ENCODE measurements at places on chromosomes 2 and 18.
A peak's percentile ranks its signal among the peaks of the same experiment; 100 is the strongest.

- no peak for DNase-seq
Observed at GRCh38 chr18:55552526-55553189, 35.3 kb downstream of the TCF4 start.

GRCh38 chr18:12391487-12392165 lies 14.6 kb upstream of the AFG3L2 start:
- DNase-seq = peak; percentile 61

DNA sequence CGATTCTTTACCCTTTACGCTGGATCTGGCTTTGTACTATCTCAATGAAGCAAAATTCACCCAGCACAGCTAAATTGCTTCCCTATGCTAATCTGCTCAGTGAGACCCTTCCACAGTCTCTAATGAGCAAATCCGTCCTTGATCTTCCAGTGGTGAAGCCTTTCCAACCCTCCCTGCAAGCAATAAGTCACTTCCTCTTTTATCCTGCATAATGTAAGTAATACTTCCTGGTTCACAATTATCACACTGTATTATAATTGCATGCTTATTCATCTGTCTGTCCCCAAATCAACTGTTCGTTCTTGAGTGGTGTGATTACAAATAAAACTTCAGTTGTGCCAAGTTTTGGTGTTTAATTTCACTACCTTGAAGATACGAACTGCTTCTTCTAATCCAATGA lies 404.0 kb downstream of the ADCYAP1 start:
- DNase-seq = no peak

DNA sequence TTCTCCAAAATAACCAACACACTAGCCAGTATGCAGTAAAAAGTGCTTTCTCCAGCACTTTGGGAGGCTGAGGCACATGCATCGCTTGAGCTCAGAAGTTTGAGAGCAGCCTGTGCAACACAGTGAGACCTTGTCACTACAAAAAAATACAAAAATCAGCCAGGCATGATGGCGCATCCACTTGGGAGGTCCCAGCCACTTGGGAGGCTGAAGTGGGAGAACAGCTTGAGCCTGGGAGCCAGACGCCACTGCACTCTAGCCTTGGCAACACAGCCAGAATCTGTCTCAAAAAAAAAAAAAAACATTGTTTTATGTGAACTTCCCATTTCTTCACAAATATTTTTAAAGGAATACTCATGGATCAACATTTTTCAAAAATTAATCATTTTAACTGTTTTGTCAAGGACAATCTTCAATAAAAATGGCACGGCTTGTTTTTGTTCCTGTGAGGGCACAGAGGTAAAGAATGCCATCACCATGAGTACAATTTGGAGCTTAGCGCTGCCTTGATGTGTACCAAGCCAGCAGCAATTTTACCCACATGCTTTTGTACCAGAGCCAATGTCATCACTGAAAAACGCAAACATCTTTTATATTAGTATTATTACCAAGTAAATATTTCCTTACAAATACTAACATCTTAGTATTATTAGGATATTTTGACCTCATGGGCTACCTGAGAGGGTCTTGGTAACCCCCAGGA lies 26.7 kb downstream of the RAB1A start:
- no peak for DNase-seq

DNA sequence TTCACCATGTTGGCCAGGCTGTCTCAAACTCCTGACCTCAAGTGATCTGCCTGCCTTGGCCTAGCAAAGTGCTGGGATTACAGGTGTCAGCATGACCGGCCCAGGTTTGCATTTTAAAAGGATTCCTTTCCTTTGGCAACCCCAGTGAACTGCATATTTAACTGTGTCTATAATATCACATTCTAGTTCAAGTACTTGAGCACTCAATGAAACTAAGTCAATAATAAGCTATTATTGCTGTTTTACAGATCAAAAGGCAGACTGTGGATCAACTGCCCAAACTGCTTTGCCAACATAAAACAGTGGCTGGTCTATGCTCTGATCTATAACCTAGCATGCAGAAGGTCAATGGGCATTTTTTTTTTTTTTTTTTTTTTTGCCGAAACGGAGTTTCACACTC lies 144.5 kb downstream of the USP34 start:
- DNase-seq = no peak

All from HEK293T (cell line).